ENCODE measurements at places on chromosomes 1 and 21. TPM values are rescaled to one million over a fixed set of nuclear protein-coding genes. Genes with fewer than 3 reads are reported as not detected.
A peak's percentile ranks its signal among the peaks of the same experiment; 100 is the strongest.

The S100A5 gene
- total RNA-seq: not detected

The MUTYH gene
- 126 TPM for total RNA-seq

The CDKN2C gene
- not detected for total RNA-seq

GRCh38 chr1:225944951-225945350 lies 3.9 kb upstream of the LEFTY2 start:
- peak; percentile 28 for DNase-seq

DNA sequence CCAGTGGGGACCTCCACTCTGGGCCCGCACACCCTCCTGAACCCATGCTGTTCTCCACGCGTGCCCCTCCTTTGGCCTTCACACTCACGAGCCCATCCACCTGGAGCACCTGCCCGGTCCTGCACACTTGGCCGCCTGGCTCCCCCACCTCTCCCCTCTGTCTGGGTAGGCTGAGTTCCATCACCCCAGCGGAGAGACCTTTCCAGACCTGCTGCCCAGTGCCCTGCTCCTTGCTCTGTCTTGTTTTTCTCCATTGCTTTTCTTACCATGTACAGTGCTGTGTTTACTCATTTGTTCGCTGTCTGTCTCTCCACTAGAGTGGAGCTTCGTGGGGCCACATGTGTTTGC lies 351.0 kb upstream of the VAMP3 start:
- no peak for DNase-seq

DNA sequence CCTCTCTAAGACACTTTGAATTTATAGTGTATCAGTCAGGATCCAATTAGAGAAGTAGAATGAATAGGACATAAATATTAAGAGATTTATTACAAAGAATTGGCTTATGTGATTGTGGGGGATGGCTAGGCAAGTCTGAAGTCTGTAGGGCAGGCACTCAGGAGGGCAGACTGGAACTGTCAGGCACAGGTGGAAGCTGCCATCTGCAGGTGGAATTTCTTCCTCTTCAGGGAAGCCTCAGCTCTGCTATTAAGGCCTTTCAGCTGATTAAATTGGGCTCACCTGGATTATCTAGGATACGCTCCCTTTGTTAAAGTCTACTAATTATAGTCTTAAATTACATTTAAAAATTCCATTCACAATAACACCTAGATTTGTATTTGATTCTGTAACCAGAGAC lies 92.0 kb upstream of the HAO2 start:
- DNase-seq: no peak

DNA sequence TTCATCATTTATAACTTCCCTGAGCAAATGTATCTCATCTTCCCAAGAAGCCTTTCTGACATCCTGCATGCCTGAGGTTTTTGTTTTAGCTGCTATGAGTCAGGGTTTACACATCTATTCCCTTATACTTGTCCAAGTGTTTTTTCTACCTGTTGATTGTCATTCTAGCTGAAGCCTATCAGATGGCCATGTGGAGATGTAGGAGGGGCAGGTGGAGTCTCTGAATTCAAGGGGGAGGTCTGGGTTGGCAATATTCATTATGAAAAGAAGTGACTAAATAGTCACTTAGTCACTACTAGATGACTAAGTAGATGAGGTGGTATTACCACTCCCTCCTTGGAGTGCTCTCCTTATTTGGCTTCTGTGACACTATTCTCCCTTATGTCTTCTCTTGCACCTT lies 52.4 kb downstream of the XCL1 start:
- DNase-seq: no peak

- peak; percentile 32 for DNase-seq
Observed at GRCh38 chr1:152018537-152018936, 18.3 kb downstream of the S100A11 start.

- no peak for DNase-seq
Observed at GRCh38 chr1:218383681-218384080, 38.5 kb downstream of the TGFB2 start.

DNA sequence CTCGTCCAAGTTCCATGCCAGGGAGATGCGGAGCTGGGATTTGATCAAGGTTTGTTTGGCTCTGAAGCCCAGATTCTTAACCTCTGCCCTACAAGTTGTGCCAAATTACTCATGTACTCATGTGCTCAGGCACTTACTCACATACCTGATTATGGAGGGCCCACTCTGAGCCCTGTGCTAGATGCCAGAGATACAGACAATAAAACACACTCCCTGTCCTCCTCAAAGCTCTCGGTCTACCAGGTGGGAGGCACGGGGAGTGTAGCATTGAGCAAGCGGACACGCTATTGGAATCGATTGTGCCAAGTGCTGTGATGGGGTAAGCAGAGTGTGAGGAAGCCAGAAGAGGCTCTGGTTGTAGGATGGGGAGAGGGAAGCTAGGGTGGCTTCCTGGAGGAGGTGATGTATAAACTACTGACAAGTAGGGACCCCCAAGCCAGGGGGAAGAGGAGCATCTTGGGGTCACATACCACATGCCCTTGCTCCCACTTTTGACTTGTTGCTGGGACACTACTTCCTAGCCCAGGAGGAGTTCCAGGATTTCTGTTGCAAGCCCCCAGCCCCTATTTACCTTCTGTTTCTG lies 49.8 kb upstream of the IFNLR1 start:
- DNase-seq: no peak

Measured in H7 (cell line).